Activated CD8-positive, alpha-beta memory T cell treated with anti-CD3 and anti-CD28 coated beads for 1 hour (primary cell): ENCODE measurements at places on chromosomes 5 and 9.

GRCh38 chr5:107589520-107590193 lies 81.1 kb downstream of the EFNA5 start:
- DNase-seq: no peak

- DNase-seq: no peak
These were observed 256.5 kb upstream of the CLINT1 start for GRCh38 chr5:158115468-158115867.

DNA sequence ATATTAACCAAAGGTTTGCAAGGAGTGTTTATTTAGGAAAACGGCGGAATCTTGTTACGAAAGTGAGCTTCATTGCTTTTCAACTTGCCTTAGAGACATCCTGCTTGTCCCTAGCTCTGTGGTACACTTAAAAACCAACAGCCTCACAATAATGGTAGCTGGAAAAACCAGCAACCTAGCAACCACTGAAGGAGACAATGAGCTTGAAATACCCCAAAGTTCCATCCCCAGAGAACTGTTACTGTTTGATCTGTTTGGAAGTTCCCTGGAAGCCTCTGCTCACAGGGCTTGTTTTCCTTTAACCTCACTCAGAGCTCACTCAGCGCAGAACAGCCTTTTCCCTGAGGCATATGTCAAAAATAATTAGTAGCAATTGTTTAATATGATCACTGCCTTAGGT lies 43.2 kb downstream of the SH3TC2 start:
- DNase-seq: no peak

GRCh38 chr5:166172597-166172996 lies 2118.8 kb upstream of the WWC1 start:
- DNase-seq: no peak

DNA sequence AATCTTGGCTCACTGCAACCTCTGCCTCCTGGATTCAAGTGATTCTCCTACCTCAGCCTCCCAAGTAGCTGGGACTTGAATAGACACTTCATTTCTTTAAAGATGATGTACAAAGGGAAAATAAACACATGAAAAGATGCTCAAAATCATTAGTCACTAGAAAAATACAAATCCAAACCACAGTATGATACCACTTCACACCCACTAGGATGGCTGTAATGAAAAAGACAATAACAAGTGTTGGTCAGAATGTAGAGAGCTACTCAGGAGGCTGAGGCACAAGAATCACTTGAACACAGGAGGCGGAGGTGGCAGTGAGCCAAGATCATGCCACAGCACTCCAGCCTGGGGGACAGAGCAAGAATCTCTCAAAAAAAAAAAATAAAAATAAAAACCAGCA lies 13.0 kb downstream of the F2RL2 start:
- DNase-seq: no peak

- DNase-seq: no peak
These were observed 949.7 kb upstream of the NUDT12 start for GRCh38 chr5:104512063-104512825.

GRCh38 chr5:153617190-153617589 lies 126.7 kb downstream of the GRIA1 start:
- DNase-seq: no peak

- no peak for DNase-seq
These were observed 46.7 kb downstream of the PSD2 start for GRCh38 chr5:139842321-139842720.

- DNase-seq: no peak
These were observed 45.3 kb upstream of the CACNA1B start for GRCh38 chr9:137832191-137832700.
